GDM1 (cell line): ENCODE measurements at places on chromosomes 1 and 21.

GRCh38 chr1:50438945-50439344, 15.7 kb upstream of the DMRTA2 start:
- no peak for DNase-seq

DNA sequence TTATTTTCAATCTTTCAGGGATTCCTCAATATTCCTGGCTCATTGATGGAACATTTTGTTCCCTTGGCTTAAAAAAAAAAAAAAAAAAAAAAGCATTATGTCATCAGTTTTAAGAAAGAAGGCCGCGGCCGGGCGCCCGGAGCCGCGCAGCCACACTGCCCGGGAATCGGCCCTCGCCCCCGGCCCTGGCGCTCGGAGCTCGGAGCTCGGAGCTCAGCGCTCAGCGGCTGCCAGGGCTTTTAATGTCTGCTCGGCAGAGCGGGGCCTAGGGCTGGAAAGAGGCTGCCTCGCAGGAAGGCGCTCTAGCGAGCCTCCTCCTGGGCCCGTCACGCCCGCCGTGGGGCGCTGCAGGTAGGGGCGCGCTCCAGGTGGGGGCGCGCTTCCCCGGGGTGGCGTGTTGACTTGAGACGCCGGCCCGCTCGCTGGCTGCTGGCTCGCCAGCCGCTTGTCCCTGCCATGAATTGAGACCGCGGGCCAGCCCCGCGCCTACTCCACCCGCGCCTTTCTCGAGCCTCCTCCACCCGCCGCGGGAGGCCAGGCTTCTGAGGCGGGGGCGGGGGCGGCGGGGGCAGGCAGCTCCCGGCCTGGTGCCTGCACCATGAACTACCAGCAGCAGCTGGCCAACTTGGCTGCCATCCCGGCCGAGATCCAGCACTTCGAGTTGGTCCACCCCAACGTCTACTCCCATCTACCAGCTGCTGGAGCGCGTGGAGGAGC, 5.4 kb upstream of the TDRD5 start:
- no peak for DNase-seq

DNA sequence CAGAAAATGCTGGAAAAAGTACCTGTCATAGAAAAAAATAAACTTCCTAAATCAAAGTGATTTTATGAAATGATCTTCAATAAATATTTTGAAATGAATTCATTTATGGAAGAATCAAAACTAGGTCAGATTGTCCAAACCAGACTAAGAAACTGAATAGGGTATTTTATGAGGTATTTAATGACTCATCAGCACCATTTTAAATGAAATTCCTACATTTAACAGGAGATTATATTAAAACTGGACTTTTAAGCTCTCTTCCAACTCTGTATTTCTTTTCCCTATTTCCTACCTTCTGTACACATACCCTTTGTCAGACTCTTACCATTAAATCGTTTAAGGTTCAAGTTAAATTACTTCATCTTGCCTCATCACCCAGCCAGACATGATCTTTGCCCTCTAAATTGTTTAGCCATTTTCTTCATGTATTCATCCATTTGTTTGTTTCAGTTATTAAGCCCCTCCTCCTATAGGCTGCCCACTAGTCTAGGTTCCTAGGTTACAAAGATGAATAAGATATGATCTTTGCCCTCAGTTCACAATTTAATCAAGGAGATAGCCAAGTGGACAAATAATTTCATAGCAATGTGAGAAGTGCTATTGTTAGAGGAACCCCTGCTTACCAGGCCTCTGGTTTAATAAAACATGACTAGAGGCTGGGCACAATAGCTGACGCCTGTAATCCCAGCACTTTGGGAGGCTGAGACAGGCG, 25.0 kb downstream of the TATDN3 start:
- no peak for DNase-seq

DNA sequence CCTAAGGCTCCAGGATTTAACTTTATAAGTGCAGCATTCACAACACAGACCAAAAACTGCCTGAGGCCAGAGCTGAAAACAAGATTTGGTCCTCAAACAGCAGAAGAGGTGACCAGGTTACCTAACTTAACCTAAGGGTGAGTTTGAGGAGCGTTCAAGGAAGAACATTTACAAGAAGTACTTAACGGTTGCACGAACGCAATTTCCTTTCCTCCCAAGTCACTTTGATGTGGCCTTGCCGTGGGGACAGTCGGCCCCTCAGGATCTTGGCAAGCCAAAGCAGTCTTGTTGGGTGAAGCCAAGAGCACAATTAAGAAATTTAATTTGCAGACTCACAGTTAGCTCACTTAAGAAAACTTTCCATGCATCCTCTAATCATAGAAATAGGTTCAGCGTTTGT, 202.6 kb upstream of the COA6 start:
- no peak for DNase-seq

DNA sequence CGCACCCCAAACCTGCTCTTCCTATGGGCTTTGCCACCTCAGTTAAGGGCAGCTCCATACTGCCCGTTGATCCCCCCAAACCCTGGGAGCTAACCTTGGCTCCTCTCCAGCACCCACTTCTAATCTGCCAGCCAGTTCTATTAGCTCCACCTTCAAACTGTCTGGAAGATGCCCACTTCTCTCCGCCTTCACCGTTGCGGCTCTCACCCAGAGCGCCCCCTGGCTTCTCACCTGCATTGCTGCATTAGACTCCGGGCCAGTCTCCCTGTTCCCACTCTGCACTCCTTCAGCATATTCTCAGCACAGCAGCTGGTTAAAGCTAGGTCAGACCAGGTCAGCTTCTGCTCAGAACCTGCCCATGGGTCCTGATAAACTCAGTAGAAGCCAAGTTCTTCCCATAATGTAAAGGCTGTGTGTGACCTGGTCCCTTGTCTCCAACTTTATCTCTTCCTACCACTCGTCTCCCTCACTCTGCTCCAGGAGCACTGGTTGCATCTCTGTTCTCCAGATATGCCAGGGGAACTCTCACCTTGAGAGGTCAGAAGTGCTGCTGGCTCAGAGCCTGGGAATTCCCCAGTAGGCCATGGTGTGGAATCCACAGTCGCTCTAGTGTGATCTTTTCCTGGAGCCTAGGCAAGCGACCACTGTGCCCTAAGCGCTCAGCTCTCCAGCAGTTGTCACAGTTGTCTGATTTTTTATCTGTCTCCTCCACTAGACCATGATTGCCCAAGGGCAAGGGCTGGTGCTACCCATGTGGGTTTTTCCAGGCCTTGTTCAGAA, 150.3 kb downstream of the HMGB4 start:
- no peak for DNase-seq

- DNase-seq = no peak
Measured at GRCh38 chr1:217135569-217135915, 412.3 kb upstream of the ESRRG start.
